ENCODE measurements at places on chromosomes 2 and 18.

DNA sequence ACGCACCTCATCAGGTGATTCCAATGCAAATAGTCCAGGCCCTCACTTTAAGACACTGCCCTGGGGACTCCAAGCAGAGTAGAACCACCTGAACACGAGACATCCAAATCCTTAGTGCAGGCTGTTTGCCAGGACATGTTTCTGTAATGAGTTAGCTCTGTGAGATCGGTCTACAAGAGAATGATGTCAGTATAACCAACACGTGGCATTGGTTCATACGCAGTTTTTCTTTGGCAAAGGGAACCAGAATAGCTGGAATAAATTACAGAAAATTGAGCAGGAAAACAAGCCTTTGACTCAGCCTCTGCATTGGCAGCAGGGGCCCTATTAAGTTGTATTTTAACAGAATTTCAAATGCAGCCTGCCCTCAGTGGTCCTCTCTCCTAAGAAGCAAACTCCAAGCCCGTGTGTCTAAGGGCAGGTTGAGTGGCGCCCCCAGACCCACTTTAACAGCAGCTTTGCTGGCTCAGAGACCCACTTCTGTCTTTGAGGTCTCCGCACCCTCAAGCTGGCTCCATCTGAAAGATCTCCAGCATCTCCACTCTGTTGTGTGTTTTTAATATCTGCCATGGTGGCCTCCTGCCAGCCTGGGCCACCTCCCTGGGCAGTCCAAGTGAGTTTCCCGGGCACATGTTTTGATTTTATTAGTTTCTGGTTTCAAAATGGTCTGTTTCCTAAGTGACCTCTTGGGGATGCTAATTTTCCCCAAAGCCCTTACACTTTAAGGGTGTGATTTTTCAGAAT is 61.3 kb downstream of the ALPK2 start:
- peak; percentile 65 for DNase-seq

GRCh38 chr2:55720417-55720816 is 26.8 kb upstream of the PNPT1 start:
- DNase-seq: no peak

- DNase-seq: no peak
These were observed 225.3 kb downstream of the SLC8A1 start for GRCh38 chr2:40226637-40227036.

DNA sequence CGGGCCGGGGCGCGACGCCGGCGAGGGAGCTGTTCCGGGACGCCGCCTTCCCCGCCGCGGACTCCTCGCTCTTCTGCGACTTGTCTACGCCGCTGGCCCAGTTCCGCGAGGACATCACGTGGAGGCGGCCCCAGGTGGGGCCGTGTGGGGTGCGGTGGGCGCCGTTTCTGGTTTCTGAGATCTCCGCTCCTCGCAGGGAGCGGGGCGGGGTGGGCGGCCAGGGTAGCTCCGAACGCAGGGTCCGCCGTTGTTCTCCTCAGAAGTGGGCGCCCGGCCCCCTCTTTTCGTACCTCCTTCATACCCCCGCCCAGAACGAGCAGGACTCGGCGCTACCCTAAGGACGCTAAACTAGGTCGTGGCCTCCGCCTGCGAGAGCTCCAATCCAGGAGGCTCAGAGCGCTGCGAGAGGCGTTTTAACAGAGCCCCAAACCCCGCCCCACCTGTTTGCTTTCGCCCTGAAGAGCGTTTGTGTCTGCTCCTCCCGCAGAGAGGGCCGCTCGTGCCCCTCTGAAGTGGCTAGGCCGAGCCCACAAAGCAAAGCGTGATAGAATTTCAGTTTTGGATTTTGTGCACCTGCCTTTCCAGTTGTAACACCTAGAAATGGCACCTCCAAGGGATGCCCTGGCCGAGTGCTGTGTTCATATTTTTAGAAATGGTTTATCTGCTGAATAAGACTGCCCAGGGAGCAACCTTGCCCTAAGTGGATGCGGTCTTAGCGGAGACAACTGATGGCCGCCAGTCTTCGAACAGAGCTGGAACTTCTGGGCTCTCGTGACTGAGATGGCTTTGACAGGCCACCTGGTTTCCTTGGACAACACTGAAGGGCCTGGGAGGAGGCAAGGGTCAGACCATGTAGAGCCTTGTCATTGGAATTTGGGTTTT is 626 bp downstream of the CAPN10 start:
- no peak for DNase-seq

DNA sequence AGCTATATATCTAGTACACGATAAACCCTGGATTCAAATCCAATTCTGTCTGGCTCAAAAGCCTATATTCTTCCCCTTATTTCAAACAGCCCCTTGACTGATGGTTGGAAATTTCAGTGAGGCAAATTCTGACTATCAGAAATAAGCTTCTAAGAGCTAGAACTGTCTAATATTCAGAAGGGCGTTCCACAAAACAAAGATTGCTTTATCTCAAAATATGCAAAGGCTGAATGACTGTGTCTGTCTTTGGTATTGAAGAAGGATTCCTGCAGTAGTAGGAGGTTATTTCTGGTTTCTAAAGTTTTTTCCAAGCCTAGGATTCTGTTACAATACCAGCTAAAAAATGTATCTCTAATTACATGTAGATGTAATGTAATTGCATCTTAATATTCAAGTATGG is 31.1 kb downstream of the DRC1 start:
- DNase-seq: no peak

- DNase-seq: no peak
These were observed 10.6 kb downstream of the CFLAR start for GRCh38 chr2:201126308-201127151.

- no peak for DNase-seq
These were observed 3.9 kb upstream of the ID2 start for GRCh38 chr2:8677646-8678592.

DNA sequence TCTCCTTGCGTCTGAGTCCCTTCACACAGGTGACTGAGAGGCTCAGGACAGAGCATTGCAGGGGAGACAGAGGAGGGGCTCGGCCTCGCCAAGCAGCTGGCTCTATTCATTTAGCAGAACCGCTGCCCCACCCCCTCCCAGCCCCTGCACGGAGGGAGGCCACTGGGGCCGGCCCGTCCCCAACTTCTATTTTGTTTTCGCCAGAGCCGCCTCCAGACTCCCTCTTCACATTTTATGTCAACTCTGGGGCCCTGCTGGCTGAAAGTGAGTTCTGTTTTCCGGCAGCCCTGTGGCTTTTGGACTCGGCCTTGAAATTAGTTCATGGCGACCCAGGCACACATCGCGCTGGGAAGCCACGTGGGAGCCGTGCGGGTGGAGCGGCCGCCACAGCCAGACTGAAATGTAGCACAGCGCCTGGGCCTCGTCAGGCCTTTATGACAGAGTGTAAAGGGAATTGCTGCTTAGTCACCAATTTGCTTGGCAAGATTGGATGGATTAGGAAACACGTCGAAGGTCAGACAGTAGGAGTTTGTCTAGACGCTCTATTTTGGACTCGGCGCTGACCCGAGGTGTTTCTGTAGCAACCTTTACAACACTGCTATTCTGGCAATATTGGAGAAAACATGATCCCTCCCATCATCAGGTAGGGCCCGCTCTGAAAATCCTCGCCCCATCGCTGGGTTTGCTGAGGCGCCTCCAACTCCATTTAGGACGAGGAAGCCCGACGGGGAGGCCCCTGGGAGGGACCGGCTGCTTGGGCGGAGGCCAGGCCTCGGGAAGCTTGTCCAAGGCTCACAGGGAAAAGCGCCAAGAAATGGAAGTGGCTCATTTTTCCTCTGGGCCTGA is 90.7 kb upstream of the CTDP1 start:
- peak; percentile 17 for DNase-seq

GRCh38 chr2:79596403-79596802 is 83.6 kb downstream of the CTNNA2 start:
- no peak for DNase-seq

DNA sequence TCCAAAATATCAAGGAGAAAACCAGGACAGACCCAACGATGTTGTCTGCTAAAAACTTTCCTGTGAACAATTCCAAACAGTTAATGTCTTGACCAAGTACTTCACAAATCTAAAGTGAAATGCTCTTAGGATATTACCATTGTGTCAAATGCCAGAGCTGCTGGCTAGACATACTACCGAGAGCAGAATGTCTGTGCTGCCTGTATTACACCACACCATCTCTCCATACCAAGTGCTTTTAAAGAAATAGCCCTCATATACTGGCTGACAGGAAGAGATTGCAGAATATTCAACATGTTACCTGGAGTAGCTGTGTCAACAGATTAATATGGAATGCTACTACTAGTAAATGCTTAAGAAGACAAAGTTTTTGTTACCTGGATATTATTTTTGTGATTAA is 18.6 kb downstream of the IAH1 start:
- DNase-seq: no peak

- no peak for DNase-seq
These were observed 96.7 kb downstream of the ASB1 start for GRCh38 chr2:238523158-238524110.

GRCh38 chr2:126639276-126639675 is 16.7 kb upstream of the GYPC start:
- DNase-seq: no peak

GRCh38 chr18:75714766-75715165 is 287.3 kb upstream of the SMIM21 start:
- DNase-seq: no peak

DNA sequence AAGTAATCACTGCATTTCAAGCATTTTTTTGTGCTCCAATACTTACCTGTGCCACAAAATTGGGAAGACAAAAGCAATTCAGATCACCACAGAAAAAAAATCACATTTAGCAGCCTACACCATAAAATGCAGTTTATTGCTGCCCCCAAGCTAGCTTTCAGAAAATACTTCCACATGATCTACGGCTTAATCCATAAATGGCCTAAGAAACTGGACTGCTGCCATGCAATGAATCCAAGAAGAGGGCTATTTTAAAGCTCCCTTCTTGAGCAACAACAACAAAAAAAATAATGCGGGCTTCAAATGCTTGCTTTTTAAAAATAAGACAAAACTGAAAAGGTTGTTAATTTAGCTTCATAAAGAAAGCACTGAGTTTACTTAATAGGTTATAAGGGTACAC is 272.3 kb downstream of the RAD51AP2 start:
- no peak for DNase-seq

GRCh38 chr2:237411683-237412423 is 2.1 kb downstream of the COL6A3 start:
- peak; percentile 68 for DNase-seq

DNA sequence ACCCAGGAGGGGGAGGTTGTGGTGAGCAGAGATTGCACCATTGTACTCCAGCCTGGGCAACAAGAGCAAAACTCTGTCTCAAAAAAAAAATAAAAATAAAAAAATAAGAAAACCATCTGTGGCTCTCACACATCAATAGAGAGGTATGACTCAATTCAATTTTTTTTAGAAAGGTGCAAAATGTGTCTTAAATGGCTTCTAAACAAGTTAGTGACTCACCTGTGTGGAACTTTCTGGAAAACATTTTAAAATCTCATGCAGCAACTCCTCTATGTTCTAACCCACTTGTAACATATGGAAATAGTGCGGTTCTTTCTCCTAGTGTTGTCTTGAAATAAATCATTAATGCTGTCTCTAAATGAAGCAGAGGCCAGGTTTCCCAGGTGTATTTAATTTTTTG is 10.7 kb upstream of the SULT1C4 start:
- no peak for DNase-seq

DNA sequence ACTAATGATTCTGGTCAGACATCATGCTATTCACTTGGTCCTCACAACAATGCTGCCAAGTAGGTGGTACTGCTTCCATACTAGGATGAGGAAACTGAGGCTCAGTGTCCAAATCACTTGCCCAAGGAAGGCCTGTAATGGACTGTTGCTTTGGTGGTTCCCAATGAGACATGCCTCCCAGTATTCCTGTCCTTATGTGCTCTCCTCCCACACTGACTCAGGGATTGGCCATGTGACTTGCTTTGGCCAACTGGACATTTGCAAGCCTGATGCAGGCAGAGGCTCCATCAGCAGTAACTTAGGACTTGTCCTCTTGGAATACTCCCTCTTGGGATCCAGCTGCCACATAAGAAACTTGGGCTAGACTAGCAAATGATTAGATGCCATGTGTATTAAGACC is 3.0 kb downstream of the FBXO41 start:
- no peak for DNase-seq

DNA sequence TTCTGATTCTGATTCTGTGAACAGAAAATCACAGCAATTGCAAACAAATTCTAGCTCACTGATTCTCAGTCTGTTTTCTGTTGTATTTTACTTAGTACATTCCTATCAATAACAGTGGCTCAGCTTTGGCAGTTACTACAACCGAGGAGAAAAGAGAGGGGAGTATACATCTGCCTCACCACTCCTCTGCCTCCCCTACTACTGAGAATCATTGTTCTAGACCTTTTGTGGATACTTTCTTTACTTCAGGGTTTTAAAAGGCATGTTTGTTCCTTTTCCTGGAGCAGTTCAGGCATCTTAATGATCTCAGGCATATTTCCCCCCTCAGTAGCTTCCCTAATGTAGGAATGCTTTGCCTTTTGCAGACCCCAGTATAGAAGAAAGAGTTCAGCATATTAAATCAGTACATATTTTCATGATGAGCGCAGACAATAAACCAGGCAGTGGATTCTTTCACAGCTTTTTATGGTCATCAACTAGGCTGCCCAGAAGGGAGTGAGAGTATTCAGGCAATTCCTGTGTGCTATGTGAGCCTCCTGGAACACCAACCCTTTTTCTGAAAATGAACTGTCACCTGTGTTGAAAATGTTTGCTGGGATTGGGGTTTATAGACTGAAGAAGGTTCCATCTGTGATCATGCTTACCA is 10.3 kb downstream of the STAMBP start:
- no peak for DNase-seq

- peak; percentile 54 for DNase-seq
These were observed 52.6 kb downstream of the SH2D6 start for GRCh38 chr2:85470850-85471800.

GRCh38 chr2:98134172-98135005 is 47.4 kb downstream of the VWA3B start:
- DNase-seq: no peak

GRCh38 chr18:35110554-35111485 is 69.6 kb downstream of the MAPRE2 start:
- no peak for DNase-seq

GRCh38 chr18:2874765-2875164 is 28.0 kb downstream of the EMILIN2 start:
- DNase-seq: no peak

GRCh38 chr2:221570321-221570935 is 1.7 kb downstream of the EPHA4 start:
- DNase-seq: no peak

GRCh38 chr2:165901620-165902298 is 51.8 kb downstream of the TTC21B start:
- no peak for DNase-seq

DNA sequence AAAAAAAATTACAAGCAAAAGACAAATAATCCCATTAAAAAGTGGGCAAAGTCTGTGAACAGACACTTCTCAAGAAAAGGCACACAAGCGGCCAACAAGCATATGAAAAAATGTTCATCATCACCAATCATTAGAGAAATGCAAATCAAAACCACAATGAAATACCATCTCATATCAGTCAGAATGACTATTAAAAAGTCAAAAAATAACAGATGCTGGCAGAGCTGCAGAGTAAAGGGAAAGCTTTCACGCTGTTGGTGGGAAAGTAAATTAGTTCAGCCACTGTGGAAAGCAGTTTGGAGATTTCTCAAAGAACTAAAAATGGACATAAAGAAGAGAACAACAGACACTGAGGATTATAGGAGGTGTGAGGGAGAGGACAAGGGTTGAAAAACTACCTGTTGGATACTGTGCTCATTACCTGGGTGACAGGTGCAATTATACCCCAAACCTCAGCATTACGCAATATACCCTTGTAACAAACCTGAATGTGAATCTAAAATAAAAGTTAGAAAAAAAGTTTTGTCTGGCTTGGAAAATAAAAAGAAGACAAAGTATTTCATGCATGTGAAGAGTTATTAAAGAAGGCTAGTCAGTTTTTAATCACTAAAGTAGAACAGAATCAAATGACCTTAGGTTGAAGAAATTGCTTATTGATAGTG is 8.7 kb upstream of the ACSL3 start:
- peak; percentile 35 for DNase-seq

- no peak for DNase-seq
These were observed 19.3 kb upstream of the RBBP8 start for GRCh38 chr18:22913861-22914260.
